ENCODE measurements at places on chromosomes 3 and 15. TPM values are rescaled to one million over a fixed set of nuclear protein-coding genes. Genes with fewer than 3 reads are reported as not detected.
A peak's percentile ranks its signal among the peaks of the same experiment; 100 is the strongest.

- no peak for DNase-seq
Observed at GRCh38 chr3:32961189-32961715, 9.8 kb downstream of the CCR4 start.

DNA sequence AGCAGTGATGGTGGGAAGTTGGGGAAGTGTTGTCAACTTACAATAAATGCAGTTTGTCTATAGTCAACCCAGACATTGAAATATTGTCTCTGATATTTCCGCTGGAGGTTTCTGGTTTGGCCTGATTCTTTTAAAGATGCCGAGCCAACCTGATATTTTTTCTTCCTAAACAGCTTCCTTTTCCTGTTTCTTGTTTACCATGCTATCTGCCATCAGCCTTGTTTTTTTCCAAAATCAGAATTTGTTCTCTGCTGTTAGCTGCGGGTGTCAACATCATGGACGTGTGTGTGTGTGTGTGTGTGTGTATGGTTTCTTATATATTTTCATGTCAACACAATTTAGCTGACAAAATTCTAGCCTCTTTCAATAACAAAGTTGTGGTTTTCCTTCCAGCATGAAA, 41.2 kb upstream of the XCR1 start:
- DNase-seq: no peak

GRCh38 chr15:100869151-100869999, 10.3 kb upstream of the ALDH1A3 start:
- peak; percentile 49 for DNase-seq

Gene NT5DC2
- 140 TPM for total RNA-seq

- DNase-seq: no peak
Observed at GRCh38 chr15:97023488-97023844, 693.0 kb downstream of the NR2F2 start.

- no peak for DNase-seq
Observed at GRCh38 chr3:185457376-185457775, 41.5 kb downstream of the TMEM41A start.

- peak; percentile 52 for DNase-seq
Observed at GRCh38 chr3:69144631-69145245, 22.3 kb upstream of the LMOD3 start.

DNA sequence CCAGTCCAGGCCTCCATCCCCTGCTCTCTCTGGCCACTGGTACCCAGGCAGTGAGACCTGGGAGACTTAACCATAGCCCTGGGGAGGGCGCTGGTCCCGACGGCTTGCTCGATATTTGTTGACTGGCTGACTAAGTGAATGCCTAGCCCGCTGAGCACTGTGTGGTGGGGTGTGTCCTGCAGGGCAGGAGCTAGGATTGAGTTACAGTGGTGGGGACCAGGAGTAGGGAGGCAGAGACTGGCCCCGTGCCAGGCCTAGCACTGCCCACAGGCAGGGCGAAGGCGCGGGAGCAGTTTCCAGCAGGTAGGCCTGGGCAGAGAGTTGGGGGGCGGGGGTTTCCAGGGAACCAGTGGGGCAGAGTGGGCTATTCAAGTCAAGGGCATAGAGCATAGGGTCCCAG, at the start of gene VILL:
TSS of gene VILL (plus strand) at position 260 of the 400 bp plus-strand sequence. CDS start 2,887 bp downstream, outside the sequence.
- peak; percentile 42 for DNase-seq

Gene THPO
- 0.61 TPM for total RNA-seq

Gene TBC1D21
- total RNA-seq: not detected

Gene ZNF502
- total RNA-seq: 1.0 TPM

Gene EPHA6
- not detected for total RNA-seq

GRCh38 chr3:105137911-105138310, 228.8 kb upstream of the ALCAM start:
- no peak for DNase-seq

DNA sequence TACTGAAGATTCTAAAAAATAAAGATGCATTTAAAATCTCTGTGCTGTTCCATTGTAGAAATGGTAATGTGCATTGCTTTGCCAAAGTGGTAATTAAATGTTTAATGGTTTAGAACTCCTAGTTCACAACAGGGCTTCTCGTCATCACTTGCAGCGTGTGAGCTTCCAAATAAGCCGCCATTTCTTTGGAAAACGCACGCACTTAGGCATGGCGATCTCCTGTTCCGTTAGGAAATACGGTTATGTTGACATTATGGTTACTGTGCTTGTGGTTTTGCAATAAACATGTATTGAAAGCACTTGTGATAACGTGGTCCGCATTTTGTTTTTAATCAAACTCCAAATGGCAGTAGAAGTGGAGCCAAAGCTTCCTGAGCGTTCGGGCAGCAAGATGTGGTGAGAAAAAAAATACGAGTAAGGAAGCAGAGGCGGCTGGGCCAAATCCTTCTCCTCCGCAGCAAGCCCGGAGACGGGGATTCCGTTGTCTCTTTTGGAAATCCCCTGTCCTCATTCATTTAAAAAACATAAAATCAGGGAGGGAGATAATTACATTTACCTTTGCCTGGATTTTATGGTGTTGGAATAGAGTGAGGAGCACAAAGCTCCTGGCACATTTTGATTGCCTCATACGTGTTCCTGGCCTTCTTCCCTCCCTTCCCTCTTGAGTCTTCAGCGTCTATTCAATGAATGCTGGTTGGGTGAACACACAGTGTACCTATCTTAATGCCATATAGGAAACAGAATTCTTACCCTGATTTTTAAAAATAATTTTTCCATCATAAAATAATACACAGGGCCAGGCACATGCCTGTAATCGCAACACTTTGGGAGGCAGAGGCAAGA, 97.5 kb downstream of the SLC49A4 start:
- no peak for DNase-seq

DNA sequence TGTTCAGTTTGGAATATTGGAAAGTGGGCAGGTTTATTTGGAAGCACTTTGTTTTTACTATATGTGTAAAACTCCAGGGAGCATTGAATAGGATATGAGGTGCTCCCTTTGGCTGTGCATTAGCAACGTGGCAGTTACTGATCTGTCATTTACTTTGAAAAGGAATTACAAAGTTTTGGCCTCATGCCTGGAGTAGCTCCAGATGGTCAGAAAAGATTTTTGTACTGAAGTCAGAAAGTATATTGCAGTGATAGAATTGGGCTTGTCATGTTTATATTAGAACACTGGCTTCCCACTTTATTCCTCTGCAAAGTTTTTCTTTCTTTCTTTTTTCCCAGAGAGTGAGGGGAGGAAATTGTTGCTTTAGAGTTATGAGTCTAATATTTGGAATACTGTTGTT, 26.1 kb downstream of the FNDC3B start:
- no peak for DNase-seq

- no peak for DNase-seq
Observed at GRCh38 chr3:130950641-130951040, 56.8 kb downstream of the ATP2C1 start.

- DNase-seq: peak; percentile 72
Observed at GRCh38 chr3:184565421-184566211, 4.0 kb downstream of the EPHB3 start.

Gene GNAT1
- total RNA-seq: 0.14 TPM

- DNase-seq: peak; percentile 70
Observed at GRCh38 chr15:100602823-100603393, 519 bp downstream of the ASB7 start.

- no peak for DNase-seq
Observed at GRCh38 chr3:25397150-25397549, 30.9 kb upstream of the RARB start.

- DNase-seq: no peak
Observed at GRCh38 chr15:69154078-69154477, 6.4 kb upstream of the GLCE start.

Gene CDCP1
- not detected for total RNA-seq

GRCh38 chr15:46304321-46304720, 669.5 kb downstream of the SQOR start:
- peak; percentile 25 for DNase-seq

DNA sequence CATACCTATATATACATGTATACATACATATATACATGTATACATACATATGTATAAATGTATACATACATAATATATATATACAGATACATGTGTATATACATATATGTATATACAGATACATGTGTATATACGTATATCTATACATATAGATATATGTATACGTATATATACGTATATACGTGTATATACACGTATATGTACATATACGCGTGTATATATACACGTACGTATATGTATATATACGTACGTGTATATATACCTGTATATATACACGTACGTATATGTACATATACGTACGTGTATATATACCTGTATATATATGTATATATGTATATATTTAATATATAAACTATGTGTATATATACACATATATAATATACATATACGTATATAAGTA, 955.2 kb downstream of the AGBL1 start:
- no peak for DNase-seq

GRCh38 chr3:38029400-38030125, at the start of gene PLCD1:
PLCD1 (minus strand) TSS chr3:38029642; CDS start chr3:38029539, 103 bp downstream.
- DNase-seq: peak; percentile 17

GRCh38 chr3:42752961-42753360, 20.1 kb downstream of the CCDC13 start:
- DNase-seq: no peak

DNA sequence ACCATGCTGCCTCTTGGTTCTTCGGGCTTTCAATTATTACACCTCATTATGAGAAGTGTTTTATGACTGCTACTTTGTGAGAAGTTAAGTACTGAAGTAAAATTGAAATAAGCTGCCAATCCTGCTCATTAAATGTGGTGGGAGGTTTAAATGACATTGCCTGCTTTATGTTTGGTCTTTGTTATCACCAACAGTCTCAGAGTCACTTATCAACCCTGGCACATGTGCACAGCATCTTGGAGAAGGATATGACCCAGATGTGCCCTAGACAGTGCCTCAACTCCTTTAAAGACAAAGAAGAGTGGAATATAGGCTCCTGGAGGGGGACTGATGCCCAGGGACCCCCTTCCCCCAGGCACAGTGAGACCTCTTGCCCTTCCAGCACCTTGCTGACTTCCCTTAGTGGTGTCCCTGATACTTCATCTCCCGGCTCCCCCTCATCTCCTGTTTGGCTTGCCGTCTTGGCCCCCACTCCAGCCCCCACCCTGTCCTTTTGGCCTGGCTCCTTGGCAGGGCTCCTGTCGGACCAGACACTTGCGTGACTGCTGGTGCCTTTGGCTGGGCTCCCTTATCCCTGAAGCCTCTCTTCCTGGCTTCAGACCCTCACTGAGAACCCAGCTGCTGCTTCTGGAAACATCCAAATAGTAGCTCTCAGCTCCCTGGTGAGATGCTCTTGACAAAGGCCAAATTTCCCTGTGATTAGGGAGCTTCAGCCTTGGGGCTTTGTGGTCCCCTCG, 39.8 kb downstream of the ARHGAP31 start:
- no peak for DNase-seq

DNA sequence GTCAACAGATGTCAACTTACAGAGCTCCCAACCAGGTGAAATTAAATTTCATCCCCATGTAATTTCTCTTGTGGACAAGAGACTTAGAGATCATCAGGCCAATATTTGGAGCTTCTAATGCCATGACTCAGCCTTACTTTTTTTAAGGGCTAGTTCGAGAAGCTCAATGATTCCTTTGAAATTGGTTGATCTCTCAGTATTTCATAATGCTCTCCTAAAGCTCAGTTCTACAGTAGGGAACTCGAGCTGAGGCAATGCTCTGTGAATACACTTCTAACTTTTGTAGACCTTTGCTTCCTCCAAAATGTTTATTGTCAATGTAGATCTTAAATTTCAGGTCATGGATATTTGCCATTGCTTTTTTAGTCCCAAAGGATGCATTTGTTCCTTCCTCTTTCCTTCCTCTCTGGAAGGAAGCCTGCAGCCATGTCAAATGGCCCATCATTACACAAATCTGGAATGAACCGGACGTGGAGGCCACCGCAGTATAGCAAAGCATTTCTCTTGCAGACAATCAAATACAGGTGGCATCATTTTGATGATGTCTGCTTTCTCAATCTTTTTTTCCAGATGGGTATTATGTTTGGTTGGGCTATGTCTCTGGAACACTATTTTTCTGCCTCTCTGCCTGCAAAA, 28.3 kb downstream of the STARD5 start:
- no peak for DNase-seq

GRCh38 chr3:24235121-24235520, 259.5 kb downstream of the THRB start:
- no peak for DNase-seq

DNA sequence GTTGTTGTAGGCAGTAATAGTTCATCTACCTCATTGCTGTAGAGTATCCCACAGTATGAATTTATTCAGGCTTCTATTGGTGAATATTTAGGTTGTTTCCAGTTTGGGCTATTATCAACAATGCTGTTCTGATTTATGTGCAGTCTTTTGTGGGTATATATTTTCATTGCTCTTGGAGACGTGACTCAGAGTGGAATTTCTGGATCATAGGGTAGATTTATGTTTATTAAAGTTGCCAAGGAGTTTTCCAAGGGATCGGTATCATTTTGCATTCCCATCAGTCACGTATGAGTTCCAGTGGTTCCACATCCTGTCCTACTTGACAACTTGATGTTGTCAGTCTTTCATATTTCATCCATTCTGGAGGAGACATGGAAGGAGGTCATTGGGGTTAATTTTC, 8.4 kb upstream of the HRH1 start:
- DNase-seq: no peak

GRCh38 chr3:145698250-145698649, 462.7 kb downstream of the PLOD2 start:
- no peak for DNase-seq

GRCh38 chr3:139491027-139491700, 14.8 kb upstream of the RBP2 start:
- DNase-seq: no peak

- peak; percentile 38 for DNase-seq
Observed at GRCh38 chr15:73965758-73966113, 26.4 kb downstream of the STOML1 start.

GRCh38 chr15:49622561-49622960, 1.7 kb downstream of the DTWD1 start:
- no peak for DNase-seq

GRCh38 chr3:190076601-190077394, 43.9 kb downstream of the P3H2 start:
- DNase-seq: peak; percentile 39

Gene CPLX3
- not detected for total RNA-seq

GRCh38 chr3:106386050-106386449, 517.2 kb upstream of the CBLB start:
- no peak for DNase-seq

- DNase-seq: no peak
Observed at GRCh38 chr3:64972793-64973192, 285.0 kb upstream of the ADAMTS9 start.

Gene NANOGP8
- not detected for total RNA-seq

DNA sequence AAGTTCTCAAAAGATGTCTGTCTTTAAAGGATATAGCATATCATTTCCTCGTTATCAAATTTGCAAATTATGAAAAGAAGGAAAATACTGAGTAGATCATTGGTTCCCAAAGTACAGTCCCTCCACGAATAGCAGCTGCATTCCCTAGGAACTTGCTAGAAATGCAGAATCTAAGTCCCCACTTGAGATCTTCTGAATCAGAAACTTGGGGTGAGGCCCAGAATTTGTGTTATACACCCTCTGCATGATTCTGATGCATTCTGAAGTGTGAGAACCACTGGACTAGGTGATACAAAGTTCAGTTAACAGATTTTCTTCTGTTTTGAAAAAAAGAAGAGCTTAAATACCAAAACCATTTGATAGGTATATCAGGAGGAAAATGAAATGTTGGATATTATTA, 77.1 kb downstream of the SLC25A26 start:
- DNase-seq: no peak

All from SJCRH30 (cell line).